Mononuclear cell (primary cell): ENCODE measurements at places on chromosomes 1 and 21. TPM values are rescaled to one million over a fixed set of nuclear protein-coding genes. Genes with fewer than 3 reads are reported as not detected.

Gene AQP10
- 4.1 TPM for total RNA-seq

Gene BCL2L15
- 1.6 TPM for total RNA-seq

Gene CYP4A22
- not detected for total RNA-seq

Gene IVL
- total RNA-seq: not detected

Gene PLA2G4A
- 2.2 TPM for total RNA-seq

Gene OR2AJ1
- not detected for total RNA-seq

Gene GCSAML
- 1.7 TPM for total RNA-seq

Gene SORT1
- 9.3 TPM for total RNA-seq

Gene CCSAP
- 21.1 TPM for total RNA-seq

Gene AIRE
- 0.10 TPM for total RNA-seq

Gene CD5L
- total RNA-seq: not detected

Gene RGS4
- total RNA-seq: not detected

Gene KLF18
- not detected for total RNA-seq

Gene HES3
- total RNA-seq: not detected

Gene SSX2IP
- total RNA-seq: 10.3 TPM

Gene HHIPL2
- total RNA-seq: not detected

Gene DNAH14
- 2.7 TPM for total RNA-seq

Gene GOLT1A
- not detected for total RNA-seq
